Left ventricle myocardium superior (tissue), 1 donor: ENCODE measurements at places on chromosomes 11 and 22. TPM values are rescaled to one million over a fixed set of nuclear protein-coding genes. Genes with fewer than 3 reads are reported as not detected.

DNA sequence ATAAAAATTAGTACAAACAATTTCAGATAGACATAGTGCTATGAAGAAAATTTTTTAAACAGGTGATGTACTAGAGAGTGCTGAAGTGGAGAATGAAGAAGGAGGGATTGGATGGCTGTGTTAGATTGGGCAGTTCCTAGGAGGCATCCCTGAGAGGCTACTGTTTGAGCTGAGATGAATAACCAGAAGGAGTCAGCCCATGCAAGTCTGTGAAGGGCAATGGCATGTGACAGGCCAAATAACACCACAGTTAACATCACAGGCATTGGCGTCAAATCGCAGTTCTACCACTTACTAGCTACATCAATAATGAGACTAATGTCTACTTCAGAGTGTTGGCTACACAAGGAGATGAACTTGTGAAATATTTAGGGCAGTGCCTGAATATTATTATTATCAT, 35.4 kb downstream of the HORMAD2 start:
- no peak for DNase-seq

GRCh38 chr11:116689413-116690127, 83.2 kb downstream of the BUD13 start:
- DNase-seq, result no peak

DNA sequence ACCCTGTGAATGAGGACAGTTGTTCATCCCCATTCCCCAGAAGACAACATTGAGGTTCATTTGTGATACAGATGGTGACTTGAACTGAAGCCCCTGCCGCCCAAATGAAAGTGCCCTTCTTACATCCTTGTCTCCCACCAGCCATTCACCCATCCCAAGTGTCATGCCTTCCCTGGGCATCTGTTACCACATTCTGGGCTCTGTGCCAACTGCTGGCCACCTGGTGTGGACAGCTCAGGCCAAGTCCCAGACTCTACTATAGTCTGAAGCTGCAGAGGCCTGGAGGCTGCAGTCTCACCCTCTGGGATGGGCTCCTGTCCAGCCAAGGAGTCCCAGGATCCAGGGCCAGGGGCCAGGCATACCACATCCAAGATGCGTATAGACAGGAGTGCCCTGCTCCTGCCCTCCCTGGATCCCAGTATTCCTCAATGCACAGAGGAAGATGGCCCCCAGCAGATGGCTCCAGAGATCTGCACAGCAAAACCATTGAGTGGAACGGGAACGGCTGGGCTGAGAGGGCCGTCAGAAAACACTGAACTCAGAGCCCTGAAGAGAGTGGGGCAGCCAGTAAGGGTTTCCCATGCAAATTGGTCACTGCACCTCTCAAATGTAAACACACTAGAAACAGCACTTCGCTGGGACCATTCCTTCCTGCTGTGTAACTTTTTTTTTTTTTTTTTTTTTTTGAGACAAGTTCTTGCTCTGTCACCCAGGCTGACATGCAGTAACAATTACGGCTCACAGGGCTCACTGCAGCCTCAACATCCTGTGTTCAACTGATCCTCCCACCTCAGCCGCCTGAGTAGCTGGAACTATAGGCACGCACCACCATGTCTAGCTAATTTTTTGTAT, 22.8 kb downstream of the ARRB1 start:
- DNase-seq, result peak; percentile 69

FZD4 gene
- total RNA-seq, result 28.8 TPM
